ENCODE measurements at places on chromosomes 3 and 15. TPM values are rescaled to one million over a fixed set of nuclear protein-coding genes. Genes with fewer than 3 reads are reported as not detected.

ZBED2 gene
- not detected for polyA plus RNA-seq

GPR160 gene
- polyA plus RNA-seq = 2.7 TPM

OCA2 gene
- 2.8 TPM for polyA plus RNA-seq

RAB6B gene
- 10.7 TPM for polyA plus RNA-seq

VEPH1 gene
- polyA plus RNA-seq = 0.63 TPM

BAHD1 gene
- 24.6 TPM for polyA plus RNA-seq

GPR149 gene
- polyA plus RNA-seq = 0.10 TPM

AHSG gene
- polyA plus RNA-seq = not detected

OR5K1 gene
- not detected for polyA plus RNA-seq

TRAIP gene
- polyA plus RNA-seq = 4.3 TPM

ADGRG7 gene
- polyA plus RNA-seq = not detected

LINGO1 gene
- polyA plus RNA-seq = 6.3 TPM

KBTBD13 gene
- polyA plus RNA-seq = 2.0 TPM

POLR2H gene
- polyA plus RNA-seq = 45.6 TPM

DNA sequence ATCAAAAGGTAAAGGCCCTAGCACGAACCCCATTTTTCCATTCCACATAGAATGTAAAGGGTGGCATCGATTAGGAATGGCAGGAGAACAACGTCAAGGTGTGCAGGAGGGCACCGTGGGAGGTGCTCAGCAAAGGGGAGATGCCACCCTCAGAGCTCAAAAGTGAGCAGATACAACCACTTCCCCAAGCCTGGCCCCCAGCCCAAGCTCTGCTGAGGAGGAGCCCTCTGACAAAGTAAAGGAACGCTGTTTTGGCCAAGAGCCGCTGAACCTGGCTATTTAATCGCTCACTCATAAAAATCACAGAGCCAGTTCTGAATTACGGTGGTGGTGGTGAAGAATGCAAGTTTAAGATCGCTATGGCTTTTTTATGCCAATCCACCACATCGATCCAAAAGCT lies 12.4 kb downstream of the GNB5 start:
- DNase-seq = no peak

GRCh38 chr15:64232400-64232799 lies 69.6 kb upstream of the PPIB start:
- DNase-seq = no peak

GRCh38 chr15:95439922-95440376 lies 890.6 kb upstream of the NR2F2 start:
- DNase-seq = peak; percentile 34

- no peak for DNase-seq
These were observed 235.4 kb downstream of the NFKBIZ start for GRCh38 chr3:102084704-102085103.

- DNase-seq = no peak
These were observed at the start of gene SV2B for GRCh38 chr15:91099995-91100813. SV2B (plus strand) TSS chr15:91100257; CDS start chr15:91226264, 126,007 bp downstream.

DNA sequence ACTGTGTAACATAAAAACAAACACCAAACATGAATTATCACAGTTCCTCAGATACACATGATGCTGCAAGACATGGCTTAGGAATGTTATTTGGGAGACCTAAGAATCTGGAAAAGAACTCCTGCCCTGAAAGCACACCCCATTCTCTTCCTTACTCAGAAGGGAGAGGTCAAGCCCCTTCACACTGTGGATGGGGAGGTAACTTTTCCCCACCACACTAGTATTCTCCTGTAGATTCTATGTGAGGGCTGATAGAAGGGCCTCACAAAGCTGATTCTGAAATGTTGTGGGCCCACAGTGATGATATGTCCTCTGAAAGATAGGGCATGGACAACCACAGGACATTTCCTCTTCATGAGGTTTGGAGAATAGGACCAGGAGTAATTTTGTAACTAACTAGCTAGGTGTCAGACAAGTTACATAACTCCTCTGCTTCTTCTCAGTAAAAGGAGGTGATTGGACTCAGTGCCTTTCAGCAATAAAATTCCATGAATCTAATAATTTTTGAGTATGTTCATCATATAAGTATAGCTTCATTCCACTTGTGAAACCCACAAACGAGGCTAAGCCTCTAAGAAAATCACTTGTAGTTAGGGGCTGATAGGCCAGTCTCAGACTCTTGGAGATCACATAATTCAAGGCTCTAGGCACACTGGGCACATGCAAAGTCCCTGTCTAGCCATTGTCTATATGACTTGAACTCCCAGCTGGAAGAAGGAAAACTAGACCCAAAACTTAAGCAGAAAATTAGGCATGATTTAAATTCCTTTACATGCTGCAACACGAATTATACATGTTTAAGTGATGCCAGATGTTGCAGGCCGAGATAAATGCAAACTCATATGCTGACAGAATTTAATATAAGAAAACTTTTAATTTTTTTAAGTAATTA lies 7.5 kb downstream of the PTX3 start:
- no peak for DNase-seq

DNA sequence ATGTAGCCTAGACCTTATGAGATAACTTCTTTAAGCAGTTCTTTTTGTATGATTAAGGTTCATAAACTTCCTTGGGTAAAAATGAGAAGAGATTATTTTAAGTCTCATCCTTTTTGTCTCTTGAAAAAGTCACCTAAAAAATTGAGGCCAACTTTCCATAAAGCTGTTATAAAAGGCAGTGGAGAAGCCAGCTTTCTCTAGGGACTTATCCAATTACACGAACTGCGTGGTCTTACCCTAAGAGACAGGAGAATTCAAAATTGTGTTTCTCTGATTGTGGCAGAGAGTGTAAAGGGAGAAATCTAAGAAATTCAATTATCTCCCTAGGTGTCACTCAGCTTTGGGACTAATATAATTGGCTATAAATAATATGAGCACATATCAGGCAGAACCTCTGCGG lies 262.0 kb downstream of the SHOX2 start:
- no peak for DNase-seq

DNA sequence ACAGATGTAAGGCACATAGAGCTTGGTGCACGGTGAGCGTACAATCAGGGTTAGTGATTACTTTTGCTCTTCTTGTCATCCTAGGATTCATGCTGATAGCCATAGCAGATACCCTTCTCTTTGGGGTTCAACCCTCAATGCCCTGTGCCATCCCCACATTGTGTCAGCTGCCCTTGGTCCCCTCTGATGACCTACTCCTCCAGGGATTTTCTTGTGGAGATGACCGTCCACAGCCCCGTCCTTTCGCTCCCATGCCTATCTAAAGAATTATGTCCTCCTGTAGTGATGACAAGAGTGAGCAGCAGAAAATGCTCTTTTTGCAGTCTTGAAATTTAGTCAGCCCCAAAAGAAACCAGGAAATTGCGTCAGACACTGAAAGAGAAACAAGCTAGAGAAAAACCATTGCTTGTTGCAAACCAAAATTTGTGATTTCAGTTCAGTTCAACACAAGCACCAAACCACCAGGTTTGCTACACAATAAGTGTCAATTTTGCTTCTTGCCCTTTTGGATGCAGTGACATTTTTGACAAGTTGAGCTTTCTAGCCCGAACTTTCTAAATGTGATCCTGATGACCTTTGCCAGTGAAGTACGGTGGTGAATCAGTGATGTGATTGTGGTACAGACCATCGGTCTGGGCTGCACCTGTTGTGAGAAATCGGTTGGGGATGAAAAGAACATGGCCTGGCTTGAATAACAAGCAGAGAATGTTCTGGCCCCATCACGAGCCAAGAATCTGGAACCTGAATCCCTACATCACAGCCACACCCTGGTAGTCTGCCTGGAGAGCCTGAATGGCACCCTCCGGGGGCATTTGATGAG lies 41.3 kb downstream of the CMTM7 start:
- no peak for DNase-seq

GRCh38 chr3:114356066-114356465 lies 62.2 kb downstream of the TIGIT start:
- no peak for DNase-seq

GRCh38 chr3:25589783-25590258 lies 74.9 kb downstream of the TOP2B start:
- DNase-seq = no peak

- no peak for DNase-seq
These were observed 639.7 kb upstream of the NR2F2 start for GRCh38 chr15:95690631-95691340.

DNA sequence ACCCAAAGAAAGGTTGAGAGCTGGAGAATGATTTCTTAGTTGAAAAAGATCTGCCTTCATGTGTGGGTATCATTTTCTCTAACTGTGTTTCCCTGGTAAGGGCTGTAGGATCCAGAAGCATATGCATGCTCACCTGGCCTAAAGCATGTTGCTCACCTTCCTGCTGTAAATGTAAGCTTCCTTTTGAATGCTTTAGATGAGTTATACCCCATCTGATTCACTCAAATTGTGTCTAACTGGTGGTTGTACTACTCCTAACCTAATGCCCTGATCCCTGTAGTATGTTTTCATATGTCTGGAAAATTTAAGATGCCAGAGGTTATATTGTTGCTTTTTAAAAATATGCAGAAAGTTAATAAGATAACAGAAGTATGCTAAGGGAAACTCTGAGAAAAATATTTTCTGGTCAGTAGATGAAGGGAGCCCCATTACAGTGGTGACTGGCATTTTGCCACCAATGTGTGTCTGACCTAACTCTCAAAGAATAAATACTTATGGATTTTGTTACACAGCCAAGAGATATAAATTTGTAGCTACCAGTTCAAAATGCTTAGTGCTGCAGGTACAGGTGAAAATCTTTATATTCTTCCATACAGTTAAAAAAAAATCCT lies 7.7 kb downstream of the FILIP1L start:
- DNase-seq = no peak

DNA sequence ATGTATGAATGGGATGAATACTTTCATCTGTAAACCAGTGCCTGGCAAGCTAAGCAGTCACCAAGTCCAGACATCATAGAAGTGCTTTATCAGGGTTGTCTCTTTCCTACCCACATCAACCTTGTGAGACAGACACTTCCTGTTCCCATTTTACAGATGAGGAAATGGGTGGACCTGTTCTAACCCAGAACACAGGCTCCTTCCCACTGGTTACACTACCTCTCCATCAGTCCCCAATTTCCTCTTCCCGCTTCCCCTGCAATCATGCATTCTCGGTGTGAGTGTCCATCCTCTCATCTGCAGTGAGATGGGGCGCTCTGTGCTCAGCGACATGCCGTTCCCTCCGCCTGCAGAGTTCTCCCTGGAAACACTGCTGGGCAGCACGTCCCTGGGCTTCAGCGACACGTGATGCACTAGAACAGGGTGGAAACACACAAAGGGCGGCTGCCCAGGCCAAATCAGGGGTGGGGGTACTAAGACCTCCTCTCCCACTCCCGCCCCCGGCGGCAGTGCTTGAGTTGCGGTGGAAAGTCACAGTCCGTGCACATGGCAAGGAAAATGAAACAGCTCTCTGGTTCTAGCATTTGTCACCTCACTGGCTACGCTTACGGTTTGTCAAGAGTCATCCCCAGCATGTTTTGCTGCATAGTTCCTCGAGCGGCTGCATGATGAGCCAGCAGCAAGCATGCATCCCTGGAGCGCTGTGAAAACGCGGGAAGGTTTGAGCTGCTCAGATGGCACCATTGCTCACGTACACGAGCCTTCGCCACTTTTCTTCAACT lies 201.1 kb downstream of the ADAMTS17 start:
- no peak for DNase-seq

- DNase-seq = no peak
These were observed 155.6 kb downstream of the MEGF11 start for GRCh38 chr15:66098022-66098363.

GRCh38 chr3:152857082-152857481 lies 22.2 kb downstream of the P2RY1 start:
- DNase-seq = no peak

- no peak for DNase-seq
These were observed 22.0 kb downstream of the RGMA start for GRCh38 chr15:93066834-93067648.

DNA sequence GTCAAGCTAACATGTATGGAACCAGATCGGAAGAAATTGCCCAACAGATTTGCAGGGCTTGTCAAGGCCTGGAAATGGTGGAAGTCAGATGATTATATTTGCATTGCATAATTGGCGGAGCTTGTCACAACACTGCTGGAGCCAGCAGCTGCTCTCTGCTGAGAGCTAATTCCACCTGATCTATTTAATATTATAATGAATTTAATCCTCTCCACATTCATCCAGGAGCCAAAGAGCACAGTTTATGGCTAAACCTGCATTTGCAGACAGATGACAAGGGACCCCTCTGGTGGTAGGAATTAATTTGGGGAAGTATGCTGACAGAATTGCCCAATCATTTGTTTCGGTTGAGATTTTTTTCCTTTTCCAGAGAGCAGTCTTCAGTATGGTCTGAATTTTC lies 730.2 kb downstream of the TUSC7 start:
- peak; percentile 6 for DNase-seq

- DNase-seq = no peak
These were observed 30.2 kb upstream of the AMOTL2 start for GRCh38 chr3:134404366-134404885.

Measured in forelimb muscle (tissue), 1 donor.